NCI-H1417 (cell line): ENCODE measurements at places on chromosomes 7 and 10.

DNA sequence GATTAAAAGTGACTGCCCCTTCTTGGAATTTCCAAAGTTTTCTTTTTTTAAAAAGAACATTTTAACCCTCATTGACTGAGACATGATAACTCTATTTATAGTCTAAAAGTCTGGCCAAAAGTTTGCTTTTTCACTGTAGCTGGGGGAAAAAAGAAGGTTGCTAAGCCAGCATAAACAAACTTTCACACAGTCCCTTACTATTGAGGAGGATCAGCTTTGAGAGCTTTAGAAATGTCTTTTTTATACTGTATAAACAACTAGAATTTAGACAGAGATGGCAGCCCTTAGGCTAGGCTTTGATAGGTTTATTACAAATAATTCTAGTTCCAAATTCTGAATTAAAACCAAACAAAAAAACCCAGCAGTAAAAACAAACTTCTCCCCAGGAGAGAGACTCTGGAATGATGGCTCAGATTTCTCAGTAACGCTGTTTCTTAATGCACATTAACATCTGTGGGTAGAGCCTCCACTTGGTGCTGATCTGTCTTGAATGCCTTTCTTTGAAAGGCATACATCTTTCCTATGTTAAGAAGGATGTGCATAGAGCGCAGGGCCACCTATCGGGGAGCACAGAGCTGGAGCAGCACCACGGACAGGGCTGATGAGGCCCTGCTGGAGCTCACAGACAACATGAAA is 100.9 kb upstream of the PDLIM1 start:
- DNase-seq = no peak

DNA sequence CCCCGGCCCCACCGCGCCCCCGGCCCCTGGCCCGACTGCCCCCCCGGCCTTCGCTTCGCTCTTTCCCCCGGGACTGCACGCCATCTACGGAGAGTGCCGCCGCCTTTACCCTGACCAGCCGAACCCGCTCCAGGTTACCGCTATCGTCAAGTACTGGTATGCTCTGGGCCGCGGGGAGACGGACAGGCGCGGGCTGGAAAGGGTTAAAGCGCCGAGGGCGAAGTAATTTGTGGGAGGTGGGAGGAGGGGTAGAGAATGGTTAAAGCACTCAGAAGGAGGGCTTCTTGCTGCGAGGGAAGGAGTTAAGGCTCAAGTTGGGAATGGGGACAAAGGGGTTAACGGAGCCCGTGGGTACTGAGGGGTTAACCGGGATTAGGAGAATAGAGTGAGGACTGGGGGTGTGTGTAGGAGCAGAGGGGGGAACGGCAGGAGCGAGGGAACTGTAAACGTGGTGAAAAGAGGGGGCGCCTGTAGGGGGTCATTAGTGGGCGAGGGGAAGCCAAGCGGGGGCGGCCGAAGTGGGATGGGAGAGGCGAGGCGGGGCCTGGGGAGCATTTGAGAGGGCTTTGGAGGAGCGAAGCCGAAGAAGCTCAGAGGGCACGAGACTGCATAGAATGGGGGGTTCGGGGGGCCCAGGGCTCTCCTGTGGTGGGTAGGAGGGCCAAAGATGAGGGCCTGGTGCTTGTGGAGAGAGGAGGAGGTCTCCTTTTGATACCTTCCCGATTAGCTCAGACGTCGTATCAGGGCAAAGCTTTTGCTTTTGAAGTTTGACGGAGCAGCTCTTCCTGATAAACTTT is 605 bp downstream of the SUFU start:
- no peak for DNase-seq

GRCh38 chr10:15096661-15097010 is 519 bp upstream of the RPP38 start:
- no peak for DNase-seq

DNA sequence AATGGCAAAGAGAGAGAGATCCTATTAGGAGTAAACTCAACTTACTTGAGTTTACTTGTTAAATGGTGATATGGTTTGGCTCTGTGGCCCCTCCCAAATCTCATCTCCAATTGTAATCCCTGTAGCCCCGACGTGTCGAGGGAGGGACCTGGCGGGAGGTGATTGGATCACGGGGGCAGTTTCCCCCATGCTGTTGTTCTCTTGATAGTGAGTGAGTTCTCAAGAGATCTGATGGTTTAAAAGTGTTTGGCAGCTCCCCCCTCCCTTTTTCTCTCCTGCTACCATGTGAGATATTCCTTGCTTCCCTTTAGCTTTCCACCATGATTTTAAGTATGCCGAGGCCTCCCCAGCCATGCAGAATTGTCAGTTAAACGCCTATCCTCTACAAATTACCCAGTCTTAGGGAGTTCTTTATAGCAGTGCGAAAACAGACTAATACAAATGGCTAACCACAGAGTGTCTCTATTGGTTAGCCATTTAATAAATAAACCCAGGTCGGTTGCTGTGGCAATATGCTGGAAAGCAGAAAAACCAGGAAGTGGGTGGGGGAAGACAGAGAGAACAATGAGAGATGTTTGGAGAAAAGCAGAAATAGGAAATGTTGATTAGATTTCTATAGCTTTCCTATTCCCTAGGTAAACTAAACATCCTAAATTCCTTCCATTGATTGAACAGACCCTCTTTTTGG is 3.0 kb upstream of the STMP1 start:
- DNase-seq = no peak

- no peak for DNase-seq
Measured at GRCh38 chr7:156783864-156784263, 109.1 kb downstream of the LMBR1 start.

DNA sequence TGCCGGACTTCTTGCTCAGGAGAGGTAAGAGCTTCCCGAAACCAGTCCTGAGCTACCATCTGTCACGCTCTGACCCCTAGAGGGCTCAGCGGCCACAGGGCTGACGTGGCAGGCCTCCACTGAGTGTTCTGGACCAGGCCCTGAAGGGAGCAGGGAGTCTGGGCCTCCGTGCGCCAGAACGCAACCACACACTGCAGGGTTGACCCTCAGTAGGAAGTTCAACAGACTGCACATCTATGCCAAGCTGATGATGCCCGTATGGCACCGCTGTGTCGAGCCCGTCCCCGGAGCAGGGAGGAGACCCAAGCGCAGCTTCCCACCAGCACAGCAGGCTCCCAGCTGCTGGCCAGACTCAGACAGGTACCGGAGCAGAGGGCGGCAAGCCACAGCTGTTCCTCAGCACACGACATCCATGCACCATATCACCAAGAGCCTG is 39.2 kb downstream of the CAMK2B start:
- no peak for DNase-seq

DNA sequence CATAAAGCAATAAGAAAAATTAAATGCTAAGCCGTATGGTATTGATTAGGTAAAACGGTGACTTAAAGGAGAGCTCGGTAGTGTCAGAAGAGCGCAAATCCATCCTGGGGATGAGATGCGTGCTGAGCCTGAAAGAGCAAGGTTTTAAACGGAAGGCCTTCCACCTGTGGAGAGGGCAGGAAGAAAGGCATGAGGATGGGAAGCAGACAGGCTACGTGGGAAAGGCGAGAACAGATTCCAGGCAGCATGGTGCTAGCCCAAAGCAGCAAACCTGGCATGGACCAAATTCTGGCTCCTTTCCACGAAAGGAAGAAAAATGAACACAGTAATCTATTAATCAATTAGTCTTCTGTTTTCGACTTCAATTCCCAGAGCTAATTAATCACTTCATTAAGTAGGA is 103.5 kb downstream of the HIPK2 start:
- DNase-seq = no peak

GRCh38 chr7:40714363-40715052 is 579.7 kb downstream of the SUGCT start:
- no peak for DNase-seq

- no peak for DNase-seq
Measured at GRCh38 chr10:86117051-86117450, 249.5 kb downstream of the GRID1 start.

GRCh38 chr7:48154792-48155413 is 16.4 kb upstream of the ABCA13 start:
- no peak for DNase-seq

GRCh38 chr10:107390563-107390962 is 226.1 kb upstream of the SORCS1 start:
- no peak for DNase-seq

DNA sequence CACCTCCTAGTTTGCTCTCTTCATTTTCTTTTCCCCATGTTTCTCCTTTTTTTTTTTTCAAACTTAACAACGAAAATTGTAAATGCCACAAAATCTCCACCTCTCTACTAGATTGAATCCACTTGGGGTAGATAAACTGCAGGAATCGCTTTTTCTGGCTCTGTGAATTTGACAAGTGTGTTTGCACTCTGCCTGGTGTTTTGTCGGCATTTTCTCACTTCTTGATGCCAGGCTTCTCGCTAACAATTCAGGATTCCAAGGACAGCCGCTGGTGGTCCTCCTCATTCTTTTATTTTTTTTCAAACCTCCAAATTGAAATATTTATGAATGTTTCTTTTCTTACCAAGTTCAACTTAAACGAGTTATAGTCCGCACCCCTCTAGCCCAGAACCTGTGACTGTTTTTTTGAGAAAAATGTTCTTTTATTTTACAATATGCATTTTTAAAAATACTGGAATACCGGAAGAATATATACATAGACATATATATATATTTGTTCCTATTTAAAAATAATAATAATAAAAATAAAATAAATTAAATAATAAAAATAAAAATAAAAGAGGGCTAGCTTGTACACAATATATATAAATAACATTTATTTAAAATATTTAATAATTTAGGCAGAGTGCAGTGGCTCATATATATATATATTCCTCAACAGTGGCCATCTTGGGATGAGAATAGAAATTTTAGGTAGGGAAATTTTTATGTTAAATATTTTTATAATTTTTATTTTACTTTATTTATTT is 538.8 kb downstream of the TYW1 start:
- no peak for DNase-seq

DNA sequence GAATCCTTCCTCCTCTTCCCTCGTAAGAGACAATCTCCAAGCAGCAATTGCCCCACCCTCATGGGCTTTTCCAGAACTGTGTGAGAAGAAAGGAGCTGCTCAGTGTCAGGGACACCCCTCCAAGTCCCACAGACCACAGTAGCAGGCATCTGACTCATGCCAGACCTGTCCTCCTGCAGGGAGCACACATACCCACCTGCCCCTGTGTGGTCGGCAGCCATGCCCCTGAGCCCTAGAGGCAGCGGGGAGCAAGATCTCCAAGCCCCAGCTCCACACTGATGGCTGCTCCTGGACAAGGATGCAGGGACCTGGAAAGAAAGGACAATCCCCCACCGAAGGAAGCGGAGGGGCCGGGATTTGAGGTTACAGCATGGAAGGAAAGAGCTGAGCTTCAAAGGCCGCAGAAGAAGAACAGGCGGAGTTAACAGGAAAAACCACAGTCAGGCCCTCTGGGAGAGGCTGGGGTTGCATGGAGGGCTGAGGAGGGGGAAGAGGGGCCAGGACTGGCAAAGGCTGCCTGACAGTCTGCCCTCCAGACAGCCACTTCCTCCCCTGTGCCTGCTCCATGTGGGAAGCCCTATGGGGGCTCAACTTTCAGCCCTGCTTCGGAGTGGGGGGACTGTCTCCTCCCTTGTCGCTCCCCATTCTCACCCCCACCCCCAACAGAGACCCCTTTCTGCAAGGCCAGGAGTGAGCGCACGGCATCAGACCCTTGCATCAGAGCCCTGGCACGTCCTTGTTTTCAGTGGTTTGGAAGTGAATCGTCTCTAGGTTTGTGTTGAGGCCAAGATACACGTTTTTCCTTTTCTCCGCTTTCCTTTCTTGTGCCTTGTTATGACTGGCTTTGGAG is 46.8 kb downstream of the ASB13 start:
- no peak for DNase-seq

DNA sequence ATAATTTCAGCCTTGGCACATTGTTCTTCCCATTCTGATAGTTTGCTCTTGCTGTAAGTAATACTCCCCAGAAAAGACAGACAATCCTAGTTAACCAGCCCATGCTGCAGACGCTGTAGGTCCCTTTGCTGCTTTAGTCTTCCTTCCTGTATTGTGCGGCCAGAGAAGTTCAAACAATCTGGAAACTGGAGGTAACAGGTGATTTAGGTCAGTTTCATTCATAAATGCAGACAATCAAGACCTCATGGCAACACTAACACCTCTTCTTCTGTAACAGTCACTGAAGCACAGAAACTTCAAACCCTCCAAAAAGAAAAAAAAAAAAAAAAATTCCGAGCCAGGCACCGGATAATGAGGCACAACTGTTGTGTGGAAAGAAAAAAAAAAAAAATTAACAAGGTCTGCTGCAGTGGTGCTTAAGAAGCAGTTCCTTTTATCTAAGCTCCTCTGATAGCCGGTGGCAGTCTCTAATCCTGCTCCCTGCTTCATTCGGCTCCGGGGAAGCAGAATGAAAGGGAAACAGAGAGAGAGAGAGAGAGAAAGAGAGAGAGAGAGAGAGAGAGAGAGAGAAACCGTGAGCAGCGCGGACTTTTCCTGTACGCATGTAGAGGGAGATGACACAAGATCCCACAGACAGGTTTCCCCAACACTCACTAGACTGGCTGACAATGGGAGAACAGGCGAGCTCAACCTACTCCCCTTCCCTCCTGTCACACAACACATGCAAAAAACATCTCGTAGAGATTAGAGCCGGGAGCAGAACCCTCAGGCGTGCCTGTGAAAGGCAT is at the start of gene SEMA3A:
Gene SEMA3A, minus strand, starts transcription at position 306 of the 788 bp plus-strand sequence. Its CDS starts 203 bp downstream, at position 103.
- peak; percentile 63 for DNase-seq

DNA sequence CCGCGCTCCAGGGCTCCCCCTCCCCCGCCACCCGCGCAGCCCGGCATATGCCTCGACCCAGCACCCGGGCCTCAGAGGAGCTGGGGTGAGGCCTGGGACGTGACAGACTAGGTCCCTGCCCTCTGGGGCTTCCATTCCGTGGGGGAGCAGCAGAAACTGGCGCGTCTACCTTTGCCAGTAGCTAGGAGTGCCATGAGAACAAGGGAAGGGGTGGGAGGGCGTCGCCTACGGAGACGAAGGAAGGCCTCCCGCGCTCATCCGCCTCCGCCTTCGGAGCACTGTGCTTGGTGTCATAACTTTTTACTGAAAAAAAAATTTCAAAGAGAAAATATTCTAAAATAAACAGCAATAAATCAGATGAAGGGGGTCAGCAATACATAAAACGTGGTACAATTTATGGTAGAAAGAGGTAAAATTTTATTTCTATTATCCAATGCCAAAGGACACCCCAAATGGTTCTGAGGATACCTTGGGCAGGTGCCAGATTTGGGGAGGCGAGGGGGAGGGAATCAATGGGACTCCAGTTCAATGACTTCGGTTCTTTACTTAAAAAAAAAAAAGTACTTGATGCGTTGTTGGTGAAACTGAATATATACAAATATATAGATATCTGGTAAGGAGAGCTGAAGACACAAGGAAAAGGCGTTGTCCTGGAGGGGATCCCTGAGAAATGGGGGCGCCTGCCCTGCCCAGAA is 35.1 kb upstream of the GRID1 start:
- peak; percentile 45 for DNase-seq

DNA sequence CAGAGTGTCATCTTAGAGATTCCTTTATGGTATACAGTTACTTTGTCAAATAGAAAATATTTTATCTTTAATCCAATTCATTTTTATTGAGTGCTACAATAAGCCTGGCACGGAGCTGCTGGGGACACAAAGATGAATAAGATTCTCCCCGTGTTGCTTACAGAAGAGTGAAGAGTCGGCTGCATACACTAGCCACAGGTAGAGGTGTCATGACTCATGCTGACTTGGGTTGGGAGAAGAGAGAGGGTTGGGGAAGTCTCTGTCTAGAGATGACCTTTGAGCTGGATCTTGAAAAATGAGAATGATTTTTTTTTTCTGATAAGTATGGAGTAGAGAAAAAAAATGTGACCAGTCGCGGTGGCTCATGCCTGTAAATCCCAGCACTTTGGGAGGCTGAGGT is 289.9 kb upstream of the CELF2 start:
- DNase-seq = no peak
